ENCODE measurements at places on chromosomes 13 and 19.

DNA sequence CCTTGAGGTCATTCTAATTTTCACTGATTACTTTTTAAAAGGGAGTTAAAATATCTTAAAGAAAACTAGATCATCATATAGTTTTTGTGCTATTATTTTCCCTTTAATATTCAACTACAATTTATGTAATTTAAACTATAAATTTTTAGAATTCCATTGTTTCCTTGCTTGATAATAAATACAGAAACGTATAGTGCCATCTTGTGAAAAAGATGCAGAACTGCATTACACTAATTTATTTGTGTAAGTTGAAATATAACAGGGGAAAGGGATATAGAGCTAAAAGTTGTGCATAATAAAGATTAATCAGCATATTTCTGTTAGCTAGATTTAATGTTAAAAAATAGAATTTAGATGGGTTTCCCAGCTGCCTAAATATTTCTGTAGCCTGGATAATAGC is 61.5 kb upstream of the TDRD3 start:
- DNase-seq, result no peak

DNA sequence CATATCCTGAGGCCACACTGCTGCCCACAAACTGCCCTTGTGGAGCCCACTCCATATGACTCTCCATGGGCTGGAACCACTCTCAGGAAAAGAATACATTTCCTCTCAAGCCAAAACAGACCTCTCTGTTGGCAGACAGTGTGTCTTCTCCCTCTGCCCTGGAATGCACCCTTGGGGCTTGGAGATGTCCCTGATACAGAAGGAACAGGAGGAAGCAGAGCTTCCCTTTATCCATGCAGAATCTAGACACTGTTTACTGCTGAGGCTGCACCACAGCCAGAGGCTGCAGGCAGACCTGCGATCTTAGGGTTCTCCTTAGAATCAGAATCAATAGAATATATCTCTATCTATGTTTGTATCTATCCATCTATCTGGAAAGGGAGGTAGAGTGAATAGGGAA is 26.8 kb upstream of the CYP4F8 start:
- DNase-seq, result no peak

DNA sequence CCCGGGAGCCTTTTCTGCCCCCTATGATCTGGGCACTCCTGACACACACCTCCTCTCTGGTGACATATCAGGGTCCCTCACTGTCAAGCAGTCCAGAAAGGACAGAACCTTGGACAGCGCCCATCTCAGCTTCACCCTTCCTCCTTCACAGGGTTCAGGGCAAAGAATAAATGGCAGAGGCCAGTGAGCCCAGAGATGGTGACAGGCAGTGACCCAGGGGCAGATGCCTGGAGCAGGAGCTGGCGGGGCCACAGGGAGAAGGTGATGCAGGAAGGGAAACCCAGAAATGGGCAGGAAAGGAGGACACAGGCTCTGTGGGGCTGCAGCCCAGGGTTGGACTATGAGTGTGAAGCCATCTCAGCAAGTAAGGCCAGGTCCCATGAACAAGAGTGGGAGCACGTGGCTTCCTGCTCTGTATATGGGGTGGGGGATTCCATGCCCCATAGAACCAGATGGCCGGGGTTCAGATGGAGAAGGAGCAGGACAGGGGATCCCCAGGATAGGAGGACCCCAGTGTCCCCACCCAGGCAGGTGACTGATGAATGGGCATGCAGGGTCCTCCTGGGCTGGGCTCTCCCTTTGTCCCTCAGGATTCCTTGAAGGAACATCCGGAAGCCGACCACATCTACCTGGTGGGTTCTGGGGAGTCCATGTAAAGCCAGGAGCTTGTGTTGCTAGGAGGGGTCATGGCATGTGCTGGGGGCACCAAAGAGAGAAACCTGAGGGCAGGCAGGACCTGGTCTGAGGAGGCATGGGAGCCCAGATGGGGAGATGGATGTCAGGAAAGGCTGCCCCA is 8.5 kb upstream of the CEACAM7 start:
- DNase-seq, result no peak

- DNase-seq, result no peak
Measured at GRCh38 chr19:34475026-34475974, 6.3 kb upstream of the WTIP start.

- no peak for DNase-seq
Measured at GRCh38 chr19:28313633-28314032, 899.3 kb downstream of the UQCRFS1 start.

All from stimulated activated CD8-positive, alpha-beta memory T cell treated with anti-CD3 and anti-CD28 coated beads, Interleukin-2, amount 100 ng/mL, for 1 hour (primary cell).